ENCODE measurements at places on chromosomes 1 and 21.
A peak's percentile ranks its signal among the peaks of the same experiment; 100 is the strongest.

GRCh38 chr1:211991695-211992094, 43.7 kb downstream of the INTS7 start:
- no peak for DNase-seq

- no peak for DNase-seq
Observed at GRCh38 chr1:241130881-241131280, 226.1 kb downstream of the RGS7 start.

DNA sequence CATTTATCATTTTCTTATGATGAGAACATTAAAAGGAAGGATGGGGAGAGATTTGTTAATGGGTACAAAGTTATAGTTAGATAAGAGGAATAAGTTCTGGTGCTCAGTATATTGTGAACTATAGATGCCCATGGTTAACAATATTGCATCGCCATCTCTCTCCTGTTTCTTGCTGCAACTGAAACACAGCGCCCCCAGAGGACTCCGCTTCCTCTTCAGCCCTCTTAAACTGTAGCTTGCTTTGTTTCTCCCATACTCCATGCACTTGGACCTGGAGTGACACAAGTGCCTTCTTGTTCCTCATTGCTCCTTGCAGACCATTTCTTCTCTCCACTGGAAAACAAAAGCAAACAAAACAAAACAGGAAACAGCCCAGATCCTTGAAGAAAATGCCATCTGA, 70.1 kb upstream of the NTPCR start:
- peak; percentile 61 for DNase-seq

DNA sequence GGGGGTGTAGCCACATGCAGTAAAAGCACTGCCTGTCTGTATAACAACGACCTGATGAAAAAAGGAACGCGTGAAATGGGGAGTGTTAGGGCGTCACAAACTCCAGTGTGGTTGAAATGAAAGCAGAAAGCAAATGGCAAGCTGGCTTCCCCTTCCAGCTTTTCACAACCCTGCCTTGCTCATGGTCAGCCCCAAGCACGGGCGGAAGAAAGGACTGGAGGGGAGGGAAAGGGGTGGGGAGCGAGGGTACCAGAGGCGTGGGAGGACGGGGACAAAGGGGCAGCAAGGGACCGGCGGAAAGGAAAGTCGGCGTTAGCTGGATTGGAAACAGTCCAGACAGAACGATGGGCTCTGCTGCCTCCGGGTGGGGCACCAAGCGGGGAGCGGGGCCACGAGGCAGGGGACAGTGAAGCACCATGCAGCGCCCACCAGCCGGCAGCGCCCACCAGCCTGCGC, 9.6 kb downstream of the VPS26C start:
- DNase-seq = peak; percentile 30

DNA sequence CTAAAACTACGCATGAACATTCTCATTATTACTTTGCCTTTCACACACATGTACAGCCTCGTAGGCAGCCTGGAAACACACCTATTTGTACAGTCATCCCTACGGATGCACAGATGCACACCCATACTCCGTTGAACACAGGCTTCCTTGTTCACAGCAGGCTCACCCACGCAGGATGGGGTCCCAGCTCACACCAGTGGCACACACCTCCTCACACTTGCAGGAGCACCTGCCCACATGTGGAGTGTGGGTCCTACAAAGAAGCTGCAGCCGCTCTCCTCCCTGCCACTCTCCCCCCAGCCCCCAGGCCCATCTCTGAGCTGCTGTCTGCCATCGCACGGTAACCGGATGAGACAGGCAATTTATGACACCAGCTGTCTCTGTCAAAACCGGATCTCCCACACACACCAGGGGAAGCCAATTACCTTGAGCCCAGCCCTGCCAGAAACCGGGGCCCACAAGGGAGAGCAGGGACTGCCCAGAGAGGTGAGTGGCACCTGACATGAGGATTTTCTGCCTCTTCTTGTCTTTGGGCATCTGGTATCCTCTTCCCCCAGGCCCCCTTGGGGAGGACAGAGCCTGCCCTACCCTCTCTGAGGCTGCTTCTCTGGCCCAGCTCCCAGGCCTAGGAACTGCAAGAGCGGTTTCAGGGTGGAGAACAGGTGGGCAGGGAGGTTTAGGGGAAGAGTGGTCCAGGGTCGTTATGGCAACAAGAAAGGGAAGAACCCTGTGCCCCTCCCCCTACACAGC, 175.4 kb downstream of the IGSF21 start:
- DNase-seq = no peak

GRCh38 chr1:9737057-9737456, 85.5 kb downstream of the PIK3CD start:
- DNase-seq = no peak

DNA sequence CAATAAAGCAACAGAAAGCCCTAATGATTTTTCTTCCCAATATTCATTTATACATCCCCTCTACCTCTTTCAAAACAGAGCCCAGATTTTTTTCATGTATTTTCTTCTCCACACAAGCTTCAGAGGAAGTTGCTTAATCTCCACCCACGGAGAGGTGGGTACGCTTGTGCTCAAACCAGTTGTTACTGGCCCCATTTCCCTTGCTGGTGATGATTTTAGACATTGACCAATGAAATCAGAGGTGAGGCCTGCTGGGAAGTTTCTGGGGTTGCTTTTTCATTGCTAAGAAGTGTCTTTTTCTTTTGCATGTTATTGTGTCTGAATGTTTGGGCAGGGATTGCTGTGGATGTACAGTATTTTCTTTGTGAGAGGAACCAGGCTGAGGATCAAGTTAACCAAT, 448.1 kb upstream of the B3GALT2 start:
- DNase-seq = peak; percentile 41

- DNase-seq = peak; percentile 6
Observed at GRCh38 chr21:22871692-22872091, 1873.5 kb downstream of the NCAM2 start.

DNA sequence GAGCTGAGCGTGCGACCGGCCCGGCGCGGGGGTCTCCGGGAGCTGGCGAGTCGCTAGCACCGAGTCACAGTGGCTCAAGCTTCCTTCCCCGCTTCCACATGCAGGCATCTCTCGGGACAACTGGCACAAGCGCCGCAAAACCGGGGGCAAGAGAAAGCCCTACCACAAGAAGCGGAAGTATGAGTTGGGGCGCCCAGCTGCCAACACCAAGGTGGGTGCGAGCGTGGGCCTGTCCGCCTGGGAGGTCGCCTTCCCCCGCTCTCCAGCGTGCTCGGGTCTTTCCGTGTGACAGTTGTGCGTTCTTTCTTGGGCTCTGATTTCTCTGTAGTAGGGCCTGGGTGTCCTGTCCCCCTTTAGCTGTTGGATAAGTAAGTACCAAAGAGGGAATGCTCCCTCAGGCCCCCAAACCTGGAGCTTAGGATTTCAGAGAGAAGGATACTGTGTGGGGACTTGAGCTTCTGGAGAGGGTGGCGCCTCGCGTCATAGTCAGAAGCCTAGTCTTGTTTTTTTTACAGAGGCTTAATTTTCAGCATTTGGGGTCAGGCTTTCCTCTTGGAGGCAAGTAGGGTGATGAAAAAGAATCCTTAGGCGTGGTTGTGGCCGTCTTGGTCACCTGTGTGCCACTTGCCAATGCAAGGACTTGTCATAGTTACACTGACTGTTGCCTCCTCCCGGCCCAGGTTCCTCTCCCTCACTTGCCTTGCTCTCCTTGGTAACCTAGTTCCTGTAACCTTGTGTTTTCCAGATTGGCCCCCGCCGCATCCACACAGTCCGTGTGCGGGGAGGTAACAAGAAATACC, 790 bp downstream of the RPS8 start:
- DNase-seq = peak; percentile 30

- DNase-seq = peak; percentile 93
Observed at GRCh38 chr1:153390938-153391710, at the start of gene S100A8. TSS of gene S100A8 (minus strand) at chr1:153391073. CDS start at chr1:153390535, 538 bp downstream.

DNA sequence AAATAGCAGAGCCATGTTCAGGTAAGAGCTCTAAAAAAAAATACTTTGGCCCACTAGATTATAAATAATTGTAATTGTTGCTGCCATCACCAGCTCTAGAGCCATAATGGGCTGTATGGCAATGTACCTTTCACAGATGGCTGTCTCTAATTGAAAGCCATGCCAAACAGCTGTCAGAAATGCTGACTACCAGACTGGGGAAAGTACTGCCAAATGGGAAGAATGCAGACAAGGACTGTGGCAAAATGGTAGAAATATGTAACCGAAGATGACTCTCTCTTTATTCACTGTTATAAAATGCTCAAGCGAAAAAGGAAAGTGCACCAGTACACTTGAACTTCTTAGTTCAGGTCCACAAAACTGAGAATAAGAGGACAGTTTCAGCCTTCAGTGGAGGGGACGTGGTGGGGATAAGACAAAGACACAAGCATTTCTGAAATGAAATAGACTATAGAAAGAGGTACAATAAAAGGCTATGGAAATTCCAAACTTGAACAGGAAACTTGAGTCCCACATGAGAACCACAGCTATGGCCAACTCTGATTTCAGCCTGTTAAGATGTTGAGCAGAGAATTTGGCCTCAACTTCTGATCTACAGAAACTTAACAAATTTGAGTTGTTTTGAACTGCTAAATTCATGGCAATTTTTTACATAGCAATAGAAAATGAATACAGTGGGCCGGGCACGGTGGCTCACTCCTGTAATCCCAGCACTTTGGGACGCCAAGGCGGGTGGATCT, 46.5 kb upstream of the LPGAT1 start:
- no peak for DNase-seq

- DNase-seq = peak; percentile 77
Observed at GRCh38 chr1:1959840-1960479, 40.9 kb upstream of the TMEM52 start.
